ENCODE measurements at places on chromosomes 6 and 20.

GRCh38 chr6:84428300-84428907 lies 201.0 kb upstream of the CEP162 start:
- no peak for DNase-seq

- DNase-seq, result no peak
Measured at GRCh38 chr6:72849346-72849745, 227.5 kb downstream of the KCNQ5 start.

DNA sequence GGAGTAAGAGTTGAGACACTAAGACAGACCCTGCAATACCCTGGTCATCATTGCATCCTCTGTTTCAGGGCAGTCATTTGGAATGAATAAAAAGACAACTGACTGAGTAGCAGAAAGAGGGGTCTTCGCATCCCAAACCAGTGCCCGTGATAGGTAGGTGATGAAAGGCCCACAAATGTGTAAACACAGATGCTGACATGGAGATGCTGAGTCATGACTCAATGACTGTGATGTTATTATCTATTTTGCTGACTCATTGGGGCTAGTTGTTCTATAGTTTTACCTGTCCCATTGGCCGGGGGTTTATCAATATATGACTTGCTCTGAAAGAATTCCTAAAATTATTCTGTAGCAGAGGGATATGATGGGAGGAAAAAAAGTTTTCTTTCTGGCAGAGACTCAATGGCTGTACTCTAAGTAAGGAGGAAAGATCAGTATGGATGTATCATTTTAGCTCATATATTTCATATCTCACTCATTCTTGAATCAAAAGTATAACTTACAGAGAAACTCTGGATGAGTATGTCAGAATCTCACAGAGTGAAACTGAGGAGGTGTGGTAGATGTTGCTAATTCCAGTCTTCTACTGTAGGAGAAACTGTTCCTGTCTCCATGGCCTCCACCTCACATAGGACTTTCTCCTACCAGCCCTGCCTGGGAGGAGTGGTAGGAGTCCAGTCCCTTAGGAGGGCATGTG lies 119.9 kb upstream of the PREP start:
- DNase-seq, result no peak

DNA sequence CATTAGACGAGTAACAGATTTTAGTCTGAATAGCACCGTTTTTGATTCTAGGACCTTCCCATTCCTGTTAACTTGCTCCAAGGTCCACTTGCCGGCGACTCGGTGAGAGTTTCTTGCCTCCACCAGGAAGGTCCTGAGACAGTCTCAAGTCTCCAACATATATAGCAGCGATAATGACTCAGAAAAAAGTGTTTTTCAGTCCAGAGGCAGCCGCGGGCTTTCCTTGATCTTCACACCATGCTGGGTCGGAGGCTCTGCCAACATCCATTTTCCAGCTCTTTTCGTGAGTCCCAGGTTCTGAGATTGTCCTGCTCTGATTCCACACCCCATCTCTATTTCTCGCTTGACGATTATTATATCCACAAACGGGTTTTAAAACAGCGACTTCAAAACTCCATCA lies 170.5 kb downstream of the GPX5 start:
- DNase-seq, result no peak

- no peak for DNase-seq
Measured at GRCh38 chr6:43968110-43968965, 158.9 kb downstream of the MRPL14 start.

DNA sequence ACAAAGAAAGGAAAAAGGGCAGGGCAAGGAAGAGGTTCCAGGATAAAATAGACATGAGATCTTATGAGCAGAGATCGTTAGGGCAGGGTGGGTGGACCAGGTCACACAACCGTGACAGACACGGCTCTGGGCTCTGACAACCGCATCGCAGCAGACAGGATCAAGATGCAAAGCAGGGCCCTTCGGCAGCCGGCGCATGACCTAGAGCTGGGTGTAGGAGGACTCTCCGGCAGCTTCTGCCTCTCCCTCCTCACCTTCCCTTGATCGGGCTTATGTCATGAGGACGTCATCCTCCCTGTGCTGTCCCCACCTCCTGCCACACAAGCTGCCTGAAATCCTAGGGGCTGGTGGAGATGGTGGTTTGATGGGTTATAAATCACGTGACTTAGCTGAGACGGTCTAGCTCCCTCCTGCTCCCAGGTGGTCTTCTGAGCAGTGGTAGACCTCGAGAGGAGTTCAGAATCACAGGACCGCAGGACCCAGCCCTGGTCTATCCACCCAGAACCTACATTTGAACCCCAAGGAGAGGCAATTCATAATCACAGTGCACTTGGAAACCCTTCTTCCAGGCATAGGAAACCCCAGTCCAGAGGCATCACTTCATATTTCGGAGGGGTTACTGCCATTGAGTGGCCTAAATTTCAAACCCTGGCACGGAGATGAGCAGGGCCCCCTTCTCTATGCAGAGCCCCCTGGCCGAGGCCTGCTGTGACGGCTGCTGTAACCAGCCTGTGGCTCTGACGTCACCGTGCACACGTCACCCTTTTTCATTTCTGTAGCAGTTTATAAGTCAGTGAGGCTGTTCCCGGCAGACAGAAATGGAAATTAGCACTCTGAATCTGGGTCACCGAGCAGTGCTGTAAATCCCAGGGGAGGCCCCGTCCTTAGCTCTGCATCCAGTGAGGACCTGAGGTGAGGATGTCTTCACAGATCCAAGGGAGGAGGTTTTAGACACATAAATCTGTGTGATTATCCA lies 8.7 kb upstream of the CCR6 start:
- no peak for DNase-seq

DNA sequence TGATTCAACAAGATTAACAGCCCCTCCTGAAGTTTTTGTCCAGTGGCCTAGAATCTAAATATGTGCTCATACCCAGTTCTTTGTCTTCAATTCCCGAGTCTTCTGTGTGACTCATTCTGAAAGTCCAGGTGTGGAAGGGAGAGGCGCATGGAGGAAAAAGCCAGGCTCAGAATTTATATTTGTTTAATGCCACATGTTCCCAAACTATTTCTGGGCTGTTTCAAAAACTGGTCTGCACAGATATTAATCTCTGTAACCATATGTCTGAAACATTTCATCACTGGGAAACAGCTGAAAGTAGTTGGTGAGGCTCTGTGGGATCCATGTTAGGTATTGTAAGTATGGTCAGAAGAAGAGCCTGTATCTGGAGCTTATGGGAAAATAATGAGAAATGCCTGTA lies 266.0 kb downstream of the PAX1 start:
- DNase-seq, result no peak

DNA sequence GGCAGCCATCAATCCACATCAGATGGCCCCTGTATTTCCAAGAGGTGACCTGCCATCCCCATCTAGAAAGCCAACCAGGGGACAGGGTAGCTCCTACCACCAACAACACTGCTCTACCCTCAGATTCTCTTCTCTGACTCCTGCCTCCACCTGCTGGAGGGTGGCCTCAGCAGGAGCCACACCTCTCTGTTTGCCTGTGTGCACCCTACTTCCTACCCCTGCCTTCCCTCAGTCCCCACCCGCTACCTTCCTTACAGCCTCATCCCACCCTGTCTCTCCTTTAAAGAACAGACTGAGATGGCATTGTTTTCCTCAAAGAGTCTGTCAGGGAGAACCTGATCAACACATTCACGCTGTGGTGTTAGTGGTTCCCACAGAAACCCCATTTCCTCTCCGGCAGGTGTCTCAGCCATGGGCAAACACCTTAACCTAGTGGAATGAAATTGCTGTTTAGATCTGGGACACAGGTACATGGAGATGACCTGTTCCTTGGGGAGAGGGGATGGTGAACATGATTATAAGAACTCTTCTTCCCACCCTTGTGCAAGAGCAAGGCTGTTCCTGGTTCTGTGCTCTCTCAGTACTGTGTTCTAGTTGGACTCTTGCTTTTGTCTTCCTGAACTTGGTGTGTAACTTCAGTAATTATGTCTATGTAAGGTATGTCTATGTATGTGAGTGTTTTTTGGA lies 1.8 kb downstream of the ENTPD6 start:
- DNase-seq, result no peak

DNA sequence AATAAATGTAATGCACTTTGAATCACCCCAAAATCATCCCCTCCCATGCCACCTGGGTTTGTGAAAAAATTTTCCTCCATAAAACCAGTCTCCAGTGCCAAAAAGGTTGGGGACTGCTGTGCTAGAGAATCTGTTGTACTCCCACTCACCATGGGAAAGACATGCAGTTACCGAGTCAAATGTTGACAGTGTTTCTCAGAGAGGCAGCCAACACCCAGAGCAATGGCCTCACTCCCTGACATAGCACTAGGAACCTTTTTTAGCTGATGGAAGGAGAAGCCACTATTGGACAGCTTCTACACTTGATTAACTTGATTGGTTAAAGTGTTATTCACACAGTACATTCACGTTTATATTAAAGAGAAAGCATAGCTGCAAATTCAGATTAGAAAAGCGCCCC lies 59.8 kb upstream of the MANEA start:
- no peak for DNase-seq

DNA sequence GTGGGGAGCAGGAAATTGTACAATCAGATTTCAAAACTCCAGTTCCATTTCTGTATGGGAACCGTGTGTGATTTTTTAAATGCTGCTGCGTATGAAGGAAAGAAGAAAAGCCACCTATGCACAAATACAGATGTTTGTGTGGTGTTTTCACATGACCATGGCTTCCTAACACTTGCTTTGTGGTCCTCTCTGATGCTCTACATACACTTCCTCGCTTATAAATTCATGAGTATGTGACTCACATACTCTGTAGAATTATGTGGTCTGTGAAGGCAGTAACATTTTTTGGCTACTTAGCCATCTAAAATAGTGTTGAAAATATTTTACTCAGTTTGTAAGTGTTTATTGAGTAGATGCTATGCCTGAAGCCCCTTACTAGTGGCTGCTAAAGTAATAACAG lies 119.8 kb upstream of the PDE10A start:
- DNase-seq, result no peak

GRCh38 chr6:141669141-141669540 lies 463.6 kb upstream of the GJE1 start:
- DNase-seq, result no peak

GRCh38 chr20:24776755-24777271 lies 172.3 kb upstream of the CST7 start:
- DNase-seq, result no peak

- DNase-seq, result no peak
Measured at GRCh38 chr20:64265201-64265600, 9.7 kb downstream of the PCMTD2 start.

- no peak for DNase-seq
Measured at GRCh38 chr20:31602779-31603441, 2.2 kb upstream of the ID1 start.

- DNase-seq, result no peak
Measured at GRCh38 chr20:13298692-13299373, 77.8 kb downstream of the ISM1 start.
